NCI-H345 (cell line): ENCODE measurements at places on chromosomes 11 and 22.

DNA sequence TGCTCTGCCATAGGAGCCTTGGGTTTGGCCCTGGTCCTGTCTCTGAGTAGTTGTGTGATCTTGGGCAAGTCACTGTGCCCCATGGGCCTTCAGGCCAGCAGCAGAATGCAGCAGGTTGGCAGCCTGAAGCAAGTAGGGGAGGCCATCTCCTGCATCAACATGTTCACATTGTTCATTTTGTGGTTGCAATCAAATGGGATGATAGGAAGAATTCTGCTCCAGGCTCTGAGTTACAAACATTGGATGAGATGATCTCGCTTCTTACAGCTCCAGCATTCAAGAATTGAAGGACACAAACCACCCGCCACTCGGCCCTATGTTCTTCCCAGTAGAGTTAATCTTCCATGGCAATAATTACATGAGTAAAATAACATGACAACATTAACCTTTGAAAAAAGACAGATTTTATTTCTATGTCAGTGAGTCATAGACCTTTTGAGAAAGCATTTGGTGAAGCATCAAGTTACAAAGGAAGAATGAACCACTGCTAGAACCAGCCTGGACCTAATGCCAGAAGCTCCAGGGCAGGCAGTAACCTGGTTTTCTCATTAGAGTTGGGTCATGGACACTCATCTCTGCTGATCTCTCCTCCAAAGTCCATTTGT, 308.3 kb upstream of the NCAM1 start:
- DNase-seq = no peak

GRCh38 chr22:24514241-24515026, 19.3 kb downstream of the UPB1 start:
- no peak for DNase-seq

DNA sequence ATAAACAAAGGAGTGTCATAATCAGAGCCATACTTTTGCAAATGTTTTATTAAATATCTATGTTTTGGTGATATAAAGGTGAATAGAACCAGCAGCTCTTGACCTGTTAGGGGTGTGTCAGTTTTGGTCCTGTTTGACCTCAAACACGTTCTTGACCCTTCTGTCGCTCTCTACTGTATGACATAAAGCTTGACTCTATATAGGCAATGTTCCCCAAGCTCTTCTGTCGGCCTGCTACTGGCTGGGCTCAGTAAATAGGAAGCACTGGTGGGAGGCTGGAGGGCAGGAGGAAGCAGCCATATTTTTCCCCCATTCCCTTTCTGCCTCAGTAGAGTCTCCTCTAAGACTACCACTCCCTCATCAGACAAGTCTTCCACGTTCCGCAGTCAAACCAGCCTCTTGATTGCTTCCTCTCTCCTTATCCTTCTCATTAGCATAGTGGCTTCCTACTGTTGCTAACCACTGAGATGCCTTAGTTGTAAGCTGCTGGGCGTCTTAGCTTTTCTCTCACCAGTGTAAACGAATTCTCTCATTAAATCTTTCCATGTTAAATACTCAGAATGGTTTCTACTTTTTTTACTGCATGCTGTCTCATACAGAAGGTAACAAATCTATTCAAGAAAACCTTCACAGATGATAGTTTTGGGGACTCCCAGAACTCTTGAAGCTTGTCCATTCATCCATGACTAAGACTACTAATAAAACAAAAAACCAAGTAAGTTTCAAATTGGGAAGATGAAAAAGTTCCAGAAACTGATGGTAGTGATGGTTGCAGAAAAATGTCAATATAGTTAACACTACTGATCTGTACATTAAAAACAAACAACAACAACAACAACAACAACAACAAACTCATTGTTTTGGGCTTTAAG, 3.3 kb downstream of the NPAT start:
- no peak for DNase-seq

DNA sequence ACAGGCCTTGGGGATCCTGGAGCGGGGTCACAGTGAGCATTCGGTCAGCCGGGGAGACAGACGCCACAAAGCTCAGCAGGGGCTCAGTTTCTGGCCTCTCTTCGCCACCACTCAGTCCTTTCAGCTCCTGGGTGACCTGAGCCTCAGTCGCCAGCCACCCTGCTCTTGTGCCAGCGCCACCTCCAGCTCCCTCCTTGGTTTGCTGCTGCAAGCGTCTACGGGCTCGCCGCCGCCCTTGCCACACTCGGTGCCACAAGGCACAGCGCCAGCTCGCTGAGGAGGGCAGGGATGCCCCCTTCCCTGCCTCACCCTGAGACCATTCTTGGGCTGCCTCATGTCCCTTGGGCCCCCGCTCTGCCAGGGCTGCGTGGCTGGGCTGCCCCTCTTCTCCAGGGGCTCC, 1.5 kb upstream of the EEF1G start:
- no peak for DNase-seq

- DNase-seq = peak; percentile 50
Measured at GRCh38 chr11:72091292-72091691, 10.6 kb downstream of the LRRC51 start.

- peak; percentile 60 for DNase-seq
Measured at GRCh38 chr11:127002669-127003259, 2.2 kb upstream of the KIRREL3 start.

DNA sequence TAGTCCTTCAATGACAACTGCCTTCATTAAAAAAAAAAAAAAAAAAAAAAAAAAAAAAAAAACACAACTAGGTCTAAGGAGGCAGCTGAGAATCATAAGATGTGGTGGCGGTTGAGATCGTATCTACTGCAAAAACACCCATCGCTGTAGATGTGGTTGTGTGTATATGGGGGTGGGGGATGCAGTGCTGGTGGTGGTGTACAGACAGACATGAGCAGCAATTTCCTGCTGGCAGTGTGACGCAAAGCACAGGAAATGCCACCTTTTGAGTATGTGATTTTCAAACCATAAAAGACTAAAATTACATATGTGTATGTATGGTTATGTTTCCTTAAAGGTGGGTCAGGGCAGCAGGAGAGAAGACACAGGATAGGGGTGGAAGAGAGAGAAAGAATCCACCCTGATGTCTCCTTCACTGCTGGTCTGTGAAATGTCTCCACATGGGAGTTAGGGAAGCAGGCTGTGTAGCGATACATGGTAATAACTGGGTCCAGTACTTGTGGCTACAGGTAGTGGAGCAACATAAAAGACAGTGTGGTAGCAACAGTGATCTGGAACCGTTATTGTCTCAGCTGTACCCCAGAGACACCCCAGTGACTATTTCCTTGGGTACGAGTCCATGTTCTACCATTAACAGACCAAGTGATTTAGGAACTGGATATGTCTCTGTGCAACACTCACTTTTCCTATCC, 57.9 kb downstream of the SYTL2 start:
- DNase-seq = no peak
